ENCODE measurements at places on chromosomes 13 and 19.

- DNase-seq = no peak
Measured at GRCh38 chr13:30346789-30347167, 39.4 kb upstream of the KATNAL1 start.

DNA sequence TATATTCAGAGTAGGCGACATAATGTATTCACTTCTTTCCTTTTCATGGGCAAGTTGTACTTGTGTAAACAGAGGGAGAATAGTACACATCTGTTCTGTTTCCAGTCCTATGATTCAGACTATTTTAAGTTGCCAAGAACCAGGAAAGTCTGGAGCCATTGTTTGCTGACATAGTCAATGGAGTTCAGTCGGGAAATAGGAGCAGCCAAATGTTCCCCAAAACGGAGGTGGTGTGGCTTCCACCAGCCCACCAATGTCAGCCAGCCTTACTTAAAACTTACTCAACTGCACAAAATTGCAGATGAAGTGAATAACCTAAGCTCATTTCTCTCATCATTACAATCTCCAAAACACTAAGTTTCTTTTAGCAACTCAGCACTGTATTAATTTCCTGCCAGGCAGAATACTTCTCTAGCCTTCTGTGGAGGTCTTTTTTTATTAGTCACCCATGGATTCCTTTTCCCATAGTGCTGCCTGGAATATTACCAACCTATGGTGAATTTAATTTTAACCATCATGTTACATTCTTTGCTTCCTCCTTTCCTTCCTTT is 22.3 kb upstream of the CSNK1A1L start:
- DNase-seq = no peak

GRCh38 chr19:14804765-14805164 is 26.4 kb upstream of the ADGRE2 start:
- DNase-seq = no peak

- DNase-seq = no peak
Measured at GRCh38 chr19:39021063-39021462, 11.3 kb downstream of the FBXO27 start.

DNA sequence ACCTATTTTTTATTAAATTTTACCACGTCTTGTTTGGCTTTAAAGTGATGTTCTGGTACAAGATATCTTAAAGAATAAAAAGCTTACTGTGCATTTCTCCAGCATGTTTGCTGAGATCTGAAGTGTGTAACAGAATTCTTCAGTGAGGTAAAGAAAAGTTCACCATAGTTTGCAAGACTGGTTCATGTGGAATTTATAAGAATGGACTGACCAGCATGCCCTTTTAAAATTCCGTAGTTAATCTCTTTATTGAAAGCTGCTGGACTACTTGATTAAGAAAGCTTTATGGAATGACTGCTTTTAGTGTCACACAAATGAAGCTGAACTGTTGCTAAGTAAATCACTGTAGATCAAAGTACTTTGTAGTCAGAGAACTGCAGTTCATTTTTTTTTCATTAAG is 119.2 kb downstream of the GPC6 start:
- no peak for DNase-seq

Data from cerebellar cortex (tissue), 1 donor.